ENCODE measurements at places on chromosomes 1 and 21. TPM values are rescaled to one million over a fixed set of nuclear protein-coding genes. Genes with fewer than 3 reads are reported as not detected.

DNA sequence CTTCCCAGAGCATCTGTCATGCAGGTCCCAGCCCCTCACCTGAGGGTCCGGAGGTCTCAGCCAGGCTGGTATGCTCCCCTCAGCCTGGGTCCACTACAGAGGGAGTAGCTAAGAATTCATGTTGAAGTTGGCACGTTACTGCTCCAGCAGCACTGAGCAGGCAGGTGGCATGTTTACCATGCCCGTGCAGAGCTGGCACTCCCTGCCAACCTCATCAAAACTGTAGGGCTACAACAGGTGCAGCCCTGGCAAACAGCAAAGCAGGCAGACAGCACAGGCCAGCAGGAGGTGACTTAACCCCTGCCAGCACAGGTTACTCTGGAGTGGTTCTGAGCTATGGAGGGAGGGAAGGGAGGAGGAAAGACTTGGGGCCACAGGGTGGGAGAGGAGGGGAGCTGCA is 46.4 kb downstream of the NUAK2 start:
- peaks cover 4% of the 10 kb centered on the region for H3K4me1 ChIP-seq
- no peak overlapping the region for H3K27ac ChIP-seq
- no peaks in the 10 kb centered on the region for H3K36me3 ChIP-seq
- no peaks in the 10 kb centered on the region for H3K27me3 ChIP-seq
- no peak for DNase-seq

DNA sequence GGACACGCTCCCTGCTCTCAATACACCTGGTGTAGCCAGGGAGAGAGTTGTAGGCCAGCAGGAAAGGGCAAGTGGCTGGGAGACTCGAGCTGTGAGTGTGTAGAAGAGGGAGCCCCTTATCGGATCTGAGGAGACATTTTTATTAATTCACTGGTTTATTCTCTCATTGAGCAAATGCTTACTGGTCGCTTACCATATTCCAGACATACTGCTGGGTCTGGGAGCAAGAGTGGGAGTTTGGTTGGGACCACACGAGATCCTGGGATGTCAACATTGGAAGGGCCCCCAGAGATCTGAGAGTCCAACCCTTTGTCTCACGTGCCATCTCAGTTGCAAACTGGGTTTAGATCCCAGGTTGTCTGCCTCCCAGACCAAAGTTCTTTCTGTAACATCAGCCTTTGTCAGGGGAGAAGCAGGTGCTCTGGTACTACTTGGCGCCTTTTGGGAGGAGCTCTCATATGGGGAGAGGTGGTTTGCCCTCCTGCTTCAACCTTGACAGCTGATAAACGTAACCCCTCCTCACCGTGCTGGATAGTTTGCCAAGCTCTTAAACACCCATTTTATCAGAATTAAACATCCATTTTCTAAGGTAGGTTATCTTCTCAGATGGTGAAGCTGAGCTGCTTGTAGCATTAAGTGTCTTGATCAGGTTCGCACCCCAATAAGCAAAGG is 742 bp downstream of the TMEM222 start:
- H3K4me3 ChIP-seq: peak overlapping the region; percentile 91
- H3K4me1 ChIP-seq: peaks cover 35% of the 10 kb centered on the region
- DNase-seq: no peak
- H3K27me3 ChIP-seq: no peaks in the 10 kb centered on the region
- H3K36me3 ChIP-seq: peaks cover 17% of the 10 kb centered on the region

GRCh38 chr1:74161497-74161896 is 36.5 kb downstream of the LRRIQ3 start:
- H3K27me3 ChIP-seq: no peaks in the 10 kb centered on the region
- no peak for DNase-seq
- H3K4me3 ChIP-seq: no peak overlapping the region
- H3K27ac ChIP-seq: no peak overlapping the region
- H3K36me3 ChIP-seq: no peaks in the 10 kb centered on the region

DNA sequence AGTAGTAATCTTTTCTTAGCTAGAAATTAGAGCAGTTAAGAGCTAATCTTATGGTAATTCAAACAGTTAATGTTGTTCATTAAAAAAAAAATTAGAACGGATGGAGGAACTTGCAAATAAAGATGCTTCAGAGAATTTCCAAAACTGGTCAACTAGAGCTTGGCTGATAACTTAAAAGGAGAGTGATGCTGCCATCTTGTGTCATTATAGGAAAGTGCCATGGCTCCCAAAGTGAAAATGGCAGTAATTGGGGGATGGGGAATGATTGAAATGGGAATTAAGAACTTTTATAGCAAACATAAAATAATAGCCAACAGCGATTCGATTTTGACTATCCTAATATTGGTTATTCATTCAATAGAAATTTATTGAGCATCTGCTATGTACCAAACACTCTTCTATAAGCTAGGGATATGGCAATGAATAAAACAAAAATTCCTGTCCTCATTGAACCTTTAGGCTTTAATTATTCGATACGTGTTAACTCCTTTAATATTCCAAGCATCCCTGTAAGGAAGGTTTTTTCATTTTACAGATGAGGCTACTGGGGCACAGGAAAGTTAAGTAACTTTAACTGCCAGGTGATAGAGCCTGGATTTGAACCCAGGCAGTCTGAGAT is 5.7 kb upstream of the PLPP3 start:
- DNase-seq: no peak
- H3K27me3 ChIP-seq: no peaks in the 10 kb centered on the region
- H3K4me1 ChIP-seq: peaks cover 2% of the 10 kb centered on the region
- H3K4me3 ChIP-seq: no peak overlapping the region

DNA sequence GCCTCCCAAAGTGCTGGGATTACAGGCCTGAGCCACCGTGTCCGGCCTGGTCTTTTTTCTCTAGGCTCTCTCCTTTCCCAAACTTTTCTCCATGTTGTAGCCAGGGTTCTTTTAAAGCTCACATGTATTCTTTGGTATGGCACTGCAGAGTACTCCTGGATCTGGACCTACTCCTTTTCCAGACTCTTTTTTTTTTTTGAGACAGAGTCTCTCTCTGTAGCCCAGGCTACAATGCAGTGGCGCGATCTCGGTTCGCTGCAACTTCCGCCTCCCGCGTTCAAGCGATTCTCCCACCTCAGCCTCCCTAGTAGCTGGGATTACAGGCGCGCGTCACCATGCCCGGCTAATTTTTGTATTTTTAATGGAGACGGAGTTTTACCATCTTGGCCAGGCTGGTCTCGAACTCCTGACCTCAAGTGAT is 602 bp upstream of the MED18 start:
- H3K36me3 ChIP-seq: peaks cover 10% of the 10 kb centered on the region
- peak overlapping the region; percentile 81 for H3K4me3 ChIP-seq
- H3K4me1 ChIP-seq: peaks cover 7% of the 10 kb centered on the region
- DNase-seq: no peak
- no peaks in the 10 kb centered on the region for H3K27me3 ChIP-seq

VCAM1 gene
- total RNA-seq: 42.4 TPM

TESK2 gene
- total RNA-seq: 7.6 TPM

ANKRD35 gene
- 9.6 TPM for total RNA-seq

ALX3 gene
- not detected for total RNA-seq

TEX38 gene
- not detected for total RNA-seq
